Left ventricle myocardium superior (tissue), 1 donor: ENCODE measurements at places on chromosomes 12 and 14. TPM values are rescaled to one million over a fixed set of nuclear protein-coding genes. Genes with fewer than 3 reads are reported as not detected.

- no peak for DNase-seq
Measured at GRCh38 chr12:30146561-30146960, 362.8 kb upstream of the TMTC1 start.

GRCh38 chr14:88296351-88296750 is 26.7 kb downstream of the KCNK10 start:
- DNase-seq: no peak

Gene RACGAP1
- 3.4 TPM for total RNA-seq

DNA sequence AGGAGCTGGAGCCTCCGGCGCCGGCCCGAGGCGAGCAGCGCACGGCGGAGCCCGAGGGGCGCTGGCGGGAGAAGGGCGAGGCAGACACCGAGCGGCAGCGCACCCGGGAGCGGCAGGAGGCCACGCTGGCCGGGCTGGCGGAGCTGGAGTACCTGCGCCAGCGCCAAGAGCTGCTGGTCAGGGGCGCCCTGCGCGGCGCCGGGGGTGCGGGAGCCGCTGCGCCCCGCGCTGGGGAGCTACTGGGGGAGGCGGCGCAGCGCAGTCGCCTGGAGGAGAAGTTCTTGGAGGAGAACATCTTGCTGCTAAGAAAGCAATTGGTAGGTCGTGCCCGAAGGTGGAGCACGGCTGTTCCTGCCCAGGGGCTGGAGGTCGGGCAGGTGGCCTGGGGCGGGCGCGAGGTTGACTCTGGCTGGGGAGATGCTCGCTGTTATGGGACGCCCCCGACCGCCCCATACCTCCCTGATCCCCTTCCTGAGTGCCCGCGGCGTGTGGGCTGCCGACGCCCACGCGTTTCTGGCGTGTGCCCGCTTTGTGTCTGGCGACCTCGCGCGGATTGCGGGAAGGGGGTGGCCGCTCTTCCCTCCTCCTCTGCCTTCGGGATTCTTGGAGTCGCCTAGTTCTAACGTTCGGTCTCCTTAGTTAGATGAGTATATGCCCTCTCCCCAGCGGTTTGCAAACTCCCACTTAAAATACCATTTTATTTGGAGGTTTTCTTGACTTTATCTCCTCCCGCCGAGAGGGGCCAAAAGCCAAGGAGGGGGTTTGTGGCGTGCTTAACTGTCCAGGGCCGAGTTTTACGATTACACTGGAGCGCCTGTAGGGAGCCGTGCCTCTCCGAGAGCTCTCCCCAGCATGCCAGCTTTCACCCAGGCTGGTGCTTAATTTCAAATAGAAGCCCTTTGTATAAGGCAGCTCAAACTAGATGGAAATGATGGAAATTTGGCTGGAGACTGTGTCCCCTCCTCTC is 752 bp downstream of the DACT1 start:
- peak; percentile 49 for DNase-seq

- DNase-seq: no peak
Measured at GRCh38 chr14:75383721-75384120, 44.1 kb upstream of the JDP2 start.

Gene CELA1
- not detected for total RNA-seq

GRCh38 chr14:58637040-58637390 is 747 bp upstream of the DACT1 start:
- DNase-seq: peak; percentile 59

Gene WDR89
- 6.5 TPM for total RNA-seq

- DNase-seq: no peak
Measured at GRCh38 chr14:62381311-62382070, 619.3 kb downstream of the SNAPC1 start.

GRCh38 chr12:110907583-110907982 is 12.8 kb downstream of the MYL2 start:
- DNase-seq: peak; percentile 46

Gene CMKLR1
- 6.4 TPM for total RNA-seq

DNA sequence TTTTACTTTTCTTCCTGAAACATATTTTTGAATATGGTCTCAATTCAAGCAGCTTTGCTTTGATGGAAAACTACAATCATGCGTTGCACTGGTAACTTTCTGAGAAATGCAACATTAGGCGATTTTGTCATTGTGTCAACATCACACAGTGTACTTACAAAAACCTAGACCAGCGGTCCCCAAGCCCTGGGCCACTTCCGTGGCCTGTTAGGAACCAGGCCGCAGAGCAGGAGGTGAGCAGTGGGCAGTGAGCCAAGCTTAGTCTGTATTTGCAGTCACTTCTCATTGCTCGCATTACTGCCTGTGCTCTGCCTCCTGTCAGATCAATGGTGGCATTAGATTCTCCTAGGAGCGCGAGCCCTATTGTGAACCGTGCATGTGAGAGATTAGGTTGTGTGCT is 163.7 kb upstream of the NOVA1 start:
- DNase-seq: no peak

Gene PGF
- total RNA-seq: 4.9 TPM

DNA sequence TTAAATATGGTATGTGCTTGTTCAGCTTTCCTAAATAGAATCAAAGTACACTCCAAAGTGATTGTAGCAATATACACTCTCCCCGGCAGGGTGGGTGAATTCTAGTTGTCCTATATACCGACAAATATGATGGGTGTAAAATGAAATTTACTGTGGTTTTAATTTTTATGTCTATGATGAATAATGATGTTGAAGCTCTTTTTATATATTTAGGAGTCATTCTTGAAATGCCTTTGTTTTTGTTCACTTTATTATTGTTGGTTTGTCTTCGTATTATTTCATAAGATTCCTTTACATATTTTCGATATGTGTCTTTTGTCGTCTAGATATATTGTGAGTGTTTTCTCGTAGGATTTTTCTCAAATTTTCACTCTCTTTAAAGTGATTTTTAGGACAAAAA is 105.7 kb downstream of the PDE3A start:
- DNase-seq: no peak

DNA sequence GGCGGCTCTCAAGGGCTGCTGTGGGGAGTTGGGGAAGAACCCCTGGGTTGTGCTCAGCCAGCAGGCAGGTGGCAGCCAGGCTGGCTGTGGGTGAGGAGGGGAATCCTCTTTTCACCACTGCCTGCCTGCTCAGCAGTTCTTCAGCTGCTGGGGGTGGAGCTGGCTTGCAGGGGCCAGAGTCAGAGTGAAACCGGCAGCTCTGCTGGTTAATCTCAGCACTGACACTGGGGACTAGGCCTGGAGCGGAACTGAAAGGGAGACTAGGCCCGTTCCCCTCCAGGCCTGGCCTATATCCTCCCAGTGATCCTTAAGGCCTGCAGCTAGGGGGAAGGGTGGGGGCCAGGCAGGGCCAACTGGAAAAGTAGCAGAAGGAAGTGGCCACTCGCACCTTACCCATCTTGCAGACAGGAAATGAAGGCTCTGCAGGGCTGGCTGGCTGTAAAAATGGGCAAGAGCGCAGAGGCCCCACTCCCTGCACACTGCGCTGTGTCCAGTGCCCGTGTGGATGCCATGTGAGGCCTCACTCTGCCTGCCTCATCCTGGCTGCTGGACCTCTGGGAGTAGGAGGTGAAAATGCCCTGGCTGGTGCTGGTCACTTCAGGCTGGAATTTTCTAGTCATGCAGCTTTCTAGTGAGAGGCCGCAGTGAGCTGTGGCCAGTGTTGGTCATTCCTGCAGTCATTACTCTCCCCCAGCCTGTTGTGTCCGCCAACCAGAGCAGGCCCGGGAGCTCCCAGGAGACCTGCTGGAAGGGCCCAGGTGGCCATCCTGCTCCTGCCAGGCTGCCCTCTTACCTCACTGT is 39.4 kb downstream of the SH2B3 start:
- peak; percentile 76 for DNase-seq
